MG63 (cell line): ENCODE measurements at places on chromosomes 4 and X. TPM values are rescaled to one million over a fixed set of nuclear protein-coding genes. Genes with fewer than 3 reads are reported as not detected.

GRCh38 chr4:169305651-169306050 lies 34.9 kb upstream of the SH3RF1 start:
- DNase-seq = no peak

DNA sequence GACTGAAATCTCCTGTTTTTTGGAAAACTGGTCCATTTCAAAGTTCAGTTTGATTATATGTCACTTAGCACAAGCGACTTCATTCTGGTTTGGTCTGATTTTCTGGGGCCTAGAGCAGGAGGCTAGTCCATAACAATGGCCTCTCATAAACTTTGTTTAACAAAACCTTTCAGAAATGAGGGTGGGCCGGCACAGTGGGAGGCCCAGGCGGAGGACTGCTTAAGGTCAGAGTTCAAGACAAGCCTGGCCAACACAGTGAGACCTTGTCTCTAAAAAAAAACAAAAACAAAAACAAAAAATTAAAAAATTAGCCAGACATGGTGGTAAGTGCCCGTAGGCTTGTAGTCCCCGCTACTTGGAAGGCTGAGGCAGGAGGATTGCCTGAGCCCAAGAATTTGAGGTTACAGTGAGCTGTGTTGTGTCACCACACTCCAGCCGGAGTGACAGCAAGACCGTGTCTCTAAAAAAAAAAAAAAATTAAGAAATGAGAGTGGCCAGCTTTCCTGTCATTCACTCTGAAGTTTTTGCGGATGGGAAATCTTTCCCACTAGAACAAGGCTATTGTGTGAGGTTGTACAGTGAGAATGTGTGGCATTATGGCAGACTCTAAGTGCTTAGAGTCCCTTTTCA lies 1.2 kb upstream of the PLAC8 start:
- no peak for DNase-seq

Gene CACNA1F
- not detected in 2 replicates for total RNA-seq

GRCh38 chrX:155896512-155896911 lies 15.4 kb downstream of the VAMP7 start:
- no peak for DNase-seq

GRCh38 chr4:104976262-104976661 lies 170.4 kb upstream of the TET2 start:
- DNase-seq = no peak

Gene PDE6B
- total RNA-seq = 0.10 TPM in 1 of 2 replicates, not detected in the other

Gene HOPX
- total RNA-seq = 0.79 TPM in 1 of 2 replicates, not detected in the other

DNA sequence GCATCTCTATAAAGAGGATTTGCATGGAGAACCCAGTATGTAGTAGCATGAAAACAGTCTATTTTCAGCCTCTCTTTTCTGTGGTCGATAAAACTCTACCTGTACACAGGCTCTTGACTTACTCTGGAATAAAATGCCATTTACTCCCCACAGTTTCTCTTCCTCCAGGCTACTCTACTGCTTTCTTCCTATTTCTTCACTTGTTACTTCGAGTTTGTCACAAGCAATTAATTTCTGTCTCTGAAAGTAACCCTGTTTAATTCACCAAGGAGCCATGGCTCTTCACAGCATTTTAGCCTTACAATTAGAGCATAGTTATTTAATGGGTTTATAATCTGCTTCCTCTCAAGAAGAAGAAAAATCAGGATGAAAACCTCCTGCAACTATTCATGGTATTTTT lies 472.9 kb upstream of the PRKX start:
- no peak for DNase-seq

Gene SRPX
- total RNA-seq = 1.1 and 6.2 TPM in 2 replicates

DNA sequence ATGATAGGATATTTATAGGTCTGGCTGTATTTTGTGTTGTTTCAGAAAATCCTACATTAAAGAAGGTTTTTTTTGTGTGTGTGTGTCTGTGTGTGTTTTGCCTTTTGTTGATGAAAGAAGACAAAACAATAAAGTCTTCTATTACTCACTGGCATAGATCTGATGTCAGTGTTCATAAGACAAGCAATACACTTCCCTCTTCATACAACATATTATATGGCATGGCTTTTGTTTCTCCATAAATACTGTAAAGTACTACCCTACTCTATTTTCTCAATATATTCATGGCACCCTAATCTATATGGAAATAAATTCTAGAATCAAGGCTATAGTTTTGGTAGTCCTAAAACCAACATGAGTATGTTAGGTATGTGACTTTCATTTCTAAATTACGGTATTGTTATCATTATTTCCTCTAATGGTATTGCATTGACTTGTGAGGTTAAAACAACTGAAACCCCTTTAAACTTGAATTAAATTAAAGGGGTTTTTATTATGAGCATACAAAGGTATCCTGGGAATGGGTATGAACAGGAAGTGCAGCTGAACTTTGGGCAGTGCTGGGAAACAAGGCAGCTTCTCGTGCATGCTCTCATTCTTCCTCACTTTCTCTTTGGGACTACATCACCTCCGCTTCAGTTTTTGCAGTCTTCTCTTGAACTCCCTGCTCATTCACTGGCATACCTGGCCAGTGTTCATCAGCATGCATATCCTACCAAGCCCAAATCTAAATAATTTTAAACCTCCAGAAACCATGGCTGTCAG lies 70.5 kb upstream of the PRSS48 start:
- no peak for DNase-seq
